ENCODE measurements at places on chromosomes 3 and 15.

GRCh38 chr15:91710080-91710698 lies 143.3 kb upstream of the SLCO3A1 start:
- no peak for DNase-seq

DNA sequence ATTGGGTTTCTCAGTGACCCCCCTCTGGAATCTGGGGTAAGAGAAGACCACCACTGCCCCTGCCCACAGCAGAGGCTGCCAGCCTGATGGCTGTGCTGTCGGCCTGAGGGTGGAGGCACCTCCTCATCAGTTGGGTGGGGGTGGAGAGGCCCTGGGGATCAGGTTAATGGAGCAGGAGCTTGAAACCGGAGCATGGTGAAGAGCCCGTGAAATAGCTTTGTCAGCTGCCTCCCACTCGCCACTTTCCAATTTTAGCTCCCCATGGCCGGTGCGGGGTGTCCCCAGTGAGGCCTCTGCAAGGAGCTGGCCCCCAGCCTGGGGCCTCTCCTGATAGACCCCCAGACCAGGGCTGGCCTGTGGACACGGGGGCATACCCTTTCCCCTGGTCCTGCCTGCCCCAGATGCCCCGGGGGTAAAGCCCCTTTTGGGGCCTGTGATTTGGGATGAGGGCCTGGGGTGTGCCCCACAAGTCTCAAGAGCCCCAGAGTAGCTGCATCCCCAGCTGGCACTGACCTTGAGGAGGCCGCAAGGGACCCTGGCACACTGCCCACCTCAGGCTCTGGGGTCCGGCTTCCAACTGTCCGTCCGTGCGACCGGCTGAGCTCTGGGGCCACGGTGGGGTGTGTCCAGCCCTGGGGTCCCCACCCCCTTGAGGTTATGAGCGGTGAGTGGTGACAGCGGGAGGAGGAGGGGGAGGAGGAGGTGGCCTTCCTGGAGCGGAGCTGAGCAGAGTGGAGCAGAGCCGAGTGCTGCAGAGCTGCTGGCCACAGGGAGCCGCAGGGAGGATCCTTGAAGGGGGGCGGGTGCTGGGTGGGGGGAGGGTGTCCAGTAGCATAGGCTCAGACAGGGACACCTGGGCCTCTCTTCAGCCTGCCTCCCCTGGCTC lies at the start of gene HHATL:
TSS of gene HHATL (minus strand) at position 733 of the 886 bp plus-strand sequence. CDS start 1,972 bp downstream, outside the sequence.
- no peak for DNase-seq

GRCh38 chr3:113570158-113570557 lies 37.8 kb downstream of the SIDT1 start:
- no peak for DNase-seq

GRCh38 chr3:58059349-58060321 lies 51.4 kb downstream of the FLNB start:
- no peak for DNase-seq

GRCh38 chr3:70658513-70659310 lies 346.3 kb upstream of the MDFIC2 start:
- no peak for DNase-seq

DNA sequence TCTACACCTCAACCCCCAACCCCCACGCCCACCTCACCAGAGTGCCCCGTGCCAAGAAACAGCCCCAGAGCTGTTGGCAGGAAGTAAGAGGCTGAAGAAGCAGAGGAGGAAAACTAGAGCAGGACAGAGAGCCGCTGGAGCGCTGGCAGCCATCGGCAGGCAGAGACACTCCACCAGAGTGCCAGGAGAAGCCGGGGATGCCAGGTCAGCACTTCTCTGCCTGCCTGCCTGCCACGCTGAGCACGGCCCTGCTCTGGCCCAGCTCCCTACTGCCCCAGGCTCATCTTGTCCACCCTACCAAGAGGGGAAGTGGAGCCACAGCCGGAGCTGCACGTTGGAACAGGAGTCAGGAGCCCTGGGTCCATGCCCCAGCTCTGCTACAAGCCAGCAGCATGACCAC lies 29.7 kb downstream of the CACNA2D2 start:
- no peak for DNase-seq

DNA sequence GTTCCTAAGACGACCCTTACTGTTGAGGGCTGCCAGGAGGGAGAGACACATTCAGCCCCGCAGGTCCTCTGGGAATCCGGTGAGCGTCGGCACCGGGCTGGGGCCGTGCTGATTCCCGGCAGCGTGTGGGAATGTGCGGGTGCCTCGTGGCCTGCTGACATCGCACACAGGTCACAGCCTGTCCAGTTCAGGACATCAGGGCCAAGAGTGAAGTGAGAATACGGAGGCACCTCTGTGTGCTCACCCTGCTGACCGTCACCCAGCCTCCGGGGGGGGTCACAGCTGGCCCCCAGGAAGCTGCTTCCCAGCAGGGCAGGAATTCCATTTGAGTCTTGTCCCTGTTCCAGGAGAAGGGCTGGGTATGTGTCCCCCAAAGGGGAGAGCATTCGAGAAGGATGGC lies 53.6 kb downstream of the PGPEP1L start:
- DNase-seq: no peak

DNA sequence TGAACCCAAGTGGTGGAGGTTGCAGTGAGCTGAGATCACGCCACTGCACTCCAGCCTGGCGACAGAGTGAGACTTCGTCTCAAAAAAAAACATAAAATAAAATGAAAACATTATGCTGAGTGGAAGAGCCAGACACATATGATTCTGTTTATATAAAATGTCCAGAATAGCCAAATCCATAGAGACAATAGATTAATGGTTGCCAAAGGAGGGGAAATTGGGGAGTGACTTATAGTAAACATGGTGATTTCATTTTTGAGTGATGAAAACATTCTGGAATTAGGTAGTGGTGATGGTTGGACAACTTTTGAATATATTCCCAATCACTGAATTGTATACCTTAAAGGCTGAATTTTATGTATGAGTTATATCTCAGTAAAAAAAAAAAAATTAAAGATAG lies 172.0 kb upstream of the BFSP2 start:
- no peak for DNase-seq

GRCh38 chr3:50167069-50167840 lies 12.1 kb downstream of the SEMA3F start:
- no peak for DNase-seq

- no peak for DNase-seq
Observed at GRCh38 chr3:46629551-46630517, 17.5 kb downstream of the FAM240A start.

DNA sequence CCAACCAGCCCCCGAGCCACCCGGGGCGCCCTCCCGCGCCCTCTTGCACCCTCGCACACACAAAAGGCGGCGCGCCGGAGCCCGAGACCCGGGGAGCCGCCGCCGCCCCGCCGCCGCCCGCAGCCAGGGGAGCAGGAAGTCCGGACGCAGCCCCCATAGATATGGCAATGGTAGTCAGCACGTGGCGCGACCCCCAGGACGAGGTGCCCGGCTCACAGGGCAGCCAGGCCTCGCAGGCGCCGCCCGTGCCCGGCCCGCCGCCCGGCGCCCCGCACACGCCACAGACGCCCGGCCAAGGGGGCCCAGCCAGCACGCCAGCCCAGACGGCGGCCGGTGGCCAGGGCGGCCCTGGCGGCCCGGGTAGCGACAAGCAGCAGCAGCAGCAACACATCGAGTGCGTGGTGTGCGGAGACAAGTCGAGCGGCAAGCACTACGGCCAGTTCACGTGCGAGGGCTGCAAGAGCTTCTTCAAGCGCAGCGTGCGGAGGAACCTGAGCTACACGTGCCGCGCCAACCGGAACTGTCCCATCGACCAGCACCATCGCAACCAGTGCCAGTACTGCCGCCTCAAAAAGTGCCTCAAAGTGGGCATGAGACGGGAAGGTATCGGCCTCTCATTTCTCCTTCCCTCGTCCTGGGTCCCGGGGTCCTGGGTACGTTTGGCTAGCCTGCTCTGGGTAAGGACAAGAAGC lies 1.6 kb downstream of the NR2F2 start:
- DNase-seq: no peak

DNA sequence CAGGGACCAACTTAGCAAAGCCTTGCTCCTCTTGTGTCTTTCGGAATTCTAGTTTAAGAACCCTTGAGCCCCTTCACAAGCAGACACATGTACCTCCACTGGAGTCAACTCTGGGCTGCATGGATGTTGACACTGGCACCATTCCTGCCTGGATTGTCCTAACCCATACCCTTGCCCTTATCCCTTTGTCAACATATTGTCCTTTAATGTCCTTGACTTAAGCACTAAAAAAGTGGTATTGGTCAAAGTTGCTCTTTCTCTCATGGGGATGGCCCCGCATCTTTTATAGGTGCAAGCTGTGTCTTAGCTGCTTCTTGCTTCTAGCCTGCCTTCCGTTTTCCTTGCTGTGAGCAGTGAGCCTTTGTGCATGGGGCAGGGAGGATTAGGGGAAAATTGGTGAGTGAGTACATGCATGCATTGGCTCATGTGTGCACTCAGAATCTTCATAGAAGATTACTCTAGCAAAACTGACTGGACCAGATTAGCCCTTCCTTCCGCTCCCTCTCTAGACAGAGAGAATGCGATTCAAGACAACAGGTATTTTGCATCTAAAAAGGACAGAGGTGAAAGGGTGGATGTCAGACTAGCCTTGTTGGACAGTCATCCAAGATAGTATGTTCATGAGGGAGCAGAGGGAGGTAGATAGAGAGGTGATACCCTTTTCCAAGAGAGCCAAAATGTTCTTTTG lies 42.4 kb downstream of the TGFBR2 start:
- no peak for DNase-seq

DNA sequence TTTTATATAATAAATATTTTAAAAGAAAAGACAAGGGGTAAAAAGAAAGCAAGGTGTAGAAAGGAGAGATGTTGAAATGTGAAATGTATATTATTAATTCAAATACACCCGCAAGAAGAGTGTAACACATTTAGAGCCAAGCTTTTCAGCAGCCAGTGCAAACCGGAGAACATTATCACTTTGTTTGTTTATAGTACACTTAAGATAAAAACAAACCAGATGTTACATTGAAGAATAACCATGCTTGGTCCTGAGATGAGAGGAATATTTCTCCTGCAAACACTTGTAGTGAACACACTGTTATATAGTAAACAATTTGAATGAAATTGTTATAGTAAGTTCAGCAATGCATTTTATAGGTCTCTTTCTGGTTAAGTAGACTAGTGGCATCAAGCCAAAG lies 1441.5 kb downstream of the OTOL1 start:
- DNase-seq: no peak

DNA sequence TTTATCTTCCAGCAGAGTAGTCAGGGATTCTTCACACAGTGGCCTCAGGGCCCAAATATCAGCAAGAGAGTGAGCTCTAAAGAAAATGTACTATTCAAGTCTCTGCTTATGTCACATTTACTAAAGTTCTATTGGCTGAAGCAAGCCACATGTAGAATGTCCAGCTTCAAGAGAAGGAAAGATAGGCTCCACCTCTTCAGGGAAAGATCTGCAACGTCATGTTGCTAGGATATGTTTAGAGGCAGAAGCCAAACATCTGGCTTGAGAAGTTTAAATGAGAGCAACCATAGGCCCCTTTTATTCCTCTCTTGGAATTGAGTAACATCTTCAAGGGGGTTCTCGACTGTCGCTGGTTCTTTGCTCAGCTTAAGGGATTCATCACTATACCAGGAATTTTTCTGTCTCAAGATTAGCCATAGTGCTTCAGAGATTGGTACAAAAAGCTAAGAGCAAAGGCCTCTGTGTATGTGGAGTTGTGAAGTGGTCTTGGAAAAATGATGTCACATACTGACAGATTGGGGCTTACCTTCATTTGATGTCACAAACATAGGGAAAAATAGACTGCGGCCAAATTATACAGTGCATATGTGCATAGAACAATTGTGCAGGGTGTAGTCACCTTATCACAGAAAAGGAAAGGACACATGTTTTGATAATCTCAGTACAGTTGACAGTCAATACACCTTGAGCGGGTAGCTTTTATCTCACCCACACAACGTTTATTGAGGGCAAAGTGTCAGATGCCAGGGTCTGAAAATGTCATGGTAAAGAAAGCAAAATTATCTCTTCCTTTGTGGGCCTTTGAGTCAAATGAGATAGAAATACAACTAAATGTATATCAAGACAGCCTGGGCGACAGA lies 11.3 kb upstream of the THRB start:
- no peak for DNase-seq

- DNase-seq: peak; percentile 7
Observed at GRCh38 chr3:52670621-52671521, 14.8 kb downstream of the PBRM1 start.

DNA sequence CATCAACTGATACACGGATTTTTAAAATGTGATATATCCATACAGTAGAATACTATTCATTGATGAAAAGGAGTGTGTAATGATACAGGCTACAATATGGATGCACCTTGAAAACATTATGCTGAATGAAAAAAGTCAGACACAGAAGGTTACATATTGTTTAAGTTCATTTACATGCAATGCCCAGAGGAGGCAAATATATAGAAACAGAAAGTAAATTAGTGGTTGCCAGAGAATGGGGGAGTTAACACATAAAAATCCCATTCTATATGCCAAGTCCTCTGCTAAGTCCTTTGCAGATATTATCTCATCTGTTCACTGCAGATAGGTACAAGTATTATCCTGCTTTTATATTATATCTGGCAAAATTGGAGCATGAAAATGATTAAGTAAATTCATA lies 22.1 kb upstream of the CDIN1 start:
- no peak for DNase-seq

DNA sequence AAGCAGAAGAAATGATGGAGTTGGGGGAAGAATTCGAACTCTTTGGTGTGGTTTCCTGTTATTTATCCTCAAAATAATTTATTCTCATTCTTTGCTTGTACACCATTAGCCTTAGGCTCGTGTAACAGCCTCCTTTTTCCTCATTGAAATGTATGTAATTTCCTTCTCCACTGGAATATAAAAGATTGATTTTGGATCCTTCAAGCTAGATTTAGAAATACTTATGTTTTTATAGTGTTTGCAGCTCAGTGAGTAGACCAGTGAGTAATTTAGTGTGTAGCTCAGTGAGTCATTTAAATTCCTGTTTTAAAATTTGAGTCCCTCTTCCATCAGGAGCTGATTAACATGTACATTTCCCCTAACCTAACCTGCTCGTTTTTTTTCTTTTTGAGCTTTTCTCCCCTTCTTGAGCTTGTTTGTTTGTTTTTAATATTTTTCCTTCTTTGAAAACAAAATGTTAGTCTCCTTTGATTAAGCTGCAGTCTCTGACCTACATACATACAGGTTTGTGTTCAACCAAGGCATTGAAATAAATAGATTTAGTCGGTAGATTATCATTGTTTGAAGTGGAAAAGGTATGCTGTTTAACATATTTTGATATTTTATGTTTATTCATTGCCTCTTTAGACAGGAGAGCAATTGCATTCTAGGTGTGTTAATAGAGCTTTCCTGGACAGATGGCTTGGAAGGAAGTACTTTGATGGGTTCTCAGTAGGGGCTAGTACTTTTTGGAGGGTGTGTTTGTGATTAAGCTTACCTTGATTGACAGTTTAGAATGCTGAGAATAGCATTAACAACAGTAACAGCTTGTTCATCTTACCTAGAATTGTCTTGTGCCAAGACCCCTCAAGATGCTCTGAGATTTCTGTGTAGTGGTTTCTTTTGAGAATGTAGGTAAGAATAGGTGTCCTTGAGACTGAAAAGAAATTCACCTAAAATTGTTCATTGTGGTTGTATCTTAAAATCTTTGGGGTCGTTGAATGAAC lies 5.9 kb downstream of the USP3 start:
- no peak for DNase-seq

GRCh38 chr15:56767315-56767714 lies 34.0 kb upstream of the ZNF280D start:
- DNase-seq: no peak

- DNase-seq: no peak
Observed at GRCh38 chr3:32321095-32321790, 70.4 kb upstream of the CMTM7 start.

Measured in thoracic aorta (tissue), 2 donors.